Stimulated activated CD8-positive, alpha-beta memory T cell treated with anti-CD3 and anti-CD28 coated beads, Interleukin-12 subunit alpha, Interleukin-12 subunit beta, amount 100 ng/mL, for 1 hour (primary cell): ENCODE measurements at places on chromosomes 7 and 10.

- DNase-seq: no peak
Measured at GRCh38 chr10:129760003-129760315, 204.1 kb downstream of the EBF3 start.

- no peak for DNase-seq
Measured at GRCh38 chr10:116005301-116005700, 267.7 kb downstream of the GFRA1 start.

- DNase-seq: no peak
Measured at GRCh38 chr7:114620208-114620607, 205.6 kb downstream of the FOXP2 start.

- DNase-seq: no peak
Measured at GRCh38 chr7:128044064-128044463, 12.8 kb upstream of the LRRC4 start.

- no peak for DNase-seq
Measured at GRCh38 chr10:101287997-101288635, 58.9 kb upstream of the LBX1 start.
